ENCODE measurements at places on chromosomes 7 and 10.

DNA sequence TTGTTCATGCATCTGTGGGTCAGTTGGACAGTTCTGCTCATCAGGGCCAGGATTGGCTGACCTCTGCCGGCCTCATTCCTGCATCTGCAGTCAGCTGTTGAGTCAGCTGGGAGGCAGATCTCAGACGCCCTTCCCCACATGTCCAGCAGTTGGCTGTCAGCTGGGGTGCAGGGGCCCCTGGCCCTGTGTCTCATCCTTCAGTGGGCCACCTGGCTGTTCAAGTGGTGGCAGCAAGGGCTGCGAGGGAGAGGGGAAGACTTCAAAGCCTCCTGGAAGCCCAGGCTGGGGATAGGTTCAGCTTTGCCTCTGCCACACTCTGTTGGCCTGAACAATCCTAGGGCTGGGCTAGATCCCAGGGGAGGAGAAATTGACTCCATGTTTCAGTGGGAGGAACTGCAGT is 33.2 kb downstream of the TACR2 start:
- DNase-seq, result no peak

DNA sequence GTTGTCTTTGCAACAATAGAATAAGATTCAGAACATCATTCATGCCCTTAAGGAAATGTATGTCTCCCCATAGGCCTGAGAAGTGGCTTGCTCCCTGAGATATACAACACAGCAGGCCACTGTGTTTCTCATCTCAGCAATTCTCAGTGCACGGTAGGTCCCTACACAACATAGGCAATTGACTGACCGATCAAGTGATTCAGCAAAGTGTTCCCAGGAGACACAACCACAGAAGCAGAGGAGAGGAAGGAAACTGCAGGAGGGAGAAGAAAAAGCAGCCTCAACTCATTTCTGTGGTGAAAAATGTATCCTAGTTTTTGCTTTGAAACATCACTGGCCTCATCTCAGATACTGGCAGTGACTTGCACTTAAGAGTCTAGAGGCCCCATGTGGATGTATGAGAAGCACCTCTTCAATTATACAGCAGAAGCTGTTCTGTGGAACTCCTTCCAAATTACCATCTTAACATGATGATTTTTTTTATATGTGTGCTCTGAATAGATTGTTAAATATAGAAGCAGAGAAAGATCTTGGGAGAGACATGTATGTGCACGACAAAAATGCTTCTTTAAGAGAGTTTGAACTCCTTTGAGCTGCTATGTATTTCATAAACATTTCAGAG is 306.8 kb downstream of the XPNPEP1 start:
- DNase-seq, result no peak

DNA sequence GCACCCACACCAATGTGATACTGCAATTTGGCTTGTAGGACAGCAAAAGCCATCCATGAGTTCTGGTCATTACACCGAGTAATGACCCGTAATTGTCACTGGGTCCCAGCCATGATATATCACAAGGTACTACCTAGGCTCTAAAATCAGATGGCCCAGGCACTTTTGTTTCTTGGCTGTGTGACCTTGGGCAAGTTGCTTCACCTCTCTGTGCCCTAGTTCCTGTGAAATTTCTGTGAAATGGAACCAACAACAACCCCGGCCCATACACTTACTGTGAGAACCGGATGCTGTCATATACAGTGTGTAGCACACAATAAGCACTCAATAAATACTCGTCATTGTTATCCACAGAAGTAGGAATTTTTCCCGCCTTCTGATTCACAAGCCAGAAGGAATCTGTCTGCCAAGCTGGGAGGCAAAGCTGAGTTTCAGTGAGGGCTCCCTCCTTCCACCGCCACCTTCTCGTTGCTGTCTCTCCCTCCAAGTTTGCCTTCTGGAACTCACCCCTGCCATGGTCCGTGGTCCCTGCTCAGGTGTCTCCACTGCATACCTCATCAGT is 6.4 kb upstream of the CYTH3 start:
- DNase-seq, result no peak

- DNase-seq, result peak; percentile 70
These were observed 760 bp downstream of the CBX3 start for GRCh38 chr7:26202019-26202990.

DNA sequence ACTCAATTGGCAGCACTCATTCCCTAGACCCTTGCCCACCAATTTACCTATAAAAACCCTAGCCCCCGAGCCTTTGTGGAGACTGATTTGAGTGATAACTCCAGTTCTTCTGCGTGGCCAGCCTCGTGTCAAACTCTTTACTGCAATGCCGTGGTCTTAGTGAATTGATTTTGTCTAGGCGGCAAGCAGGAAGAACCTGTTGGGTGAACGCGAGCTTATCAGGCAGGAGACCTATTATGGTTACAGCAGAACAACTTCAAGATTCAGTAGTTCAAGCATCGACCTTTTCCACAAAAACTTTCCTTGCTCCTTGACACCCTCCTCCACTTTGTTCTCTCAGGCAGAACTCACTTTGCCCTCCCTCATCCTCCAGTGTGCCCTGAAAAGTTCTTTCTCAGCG is 12.2 kb downstream of the SSMEM1 start:
- DNase-seq, result no peak

GRCh38 chr7:31648288-31648687 is 38.7 kb upstream of the PPP1R17 start:
- no peak for DNase-seq

DNA sequence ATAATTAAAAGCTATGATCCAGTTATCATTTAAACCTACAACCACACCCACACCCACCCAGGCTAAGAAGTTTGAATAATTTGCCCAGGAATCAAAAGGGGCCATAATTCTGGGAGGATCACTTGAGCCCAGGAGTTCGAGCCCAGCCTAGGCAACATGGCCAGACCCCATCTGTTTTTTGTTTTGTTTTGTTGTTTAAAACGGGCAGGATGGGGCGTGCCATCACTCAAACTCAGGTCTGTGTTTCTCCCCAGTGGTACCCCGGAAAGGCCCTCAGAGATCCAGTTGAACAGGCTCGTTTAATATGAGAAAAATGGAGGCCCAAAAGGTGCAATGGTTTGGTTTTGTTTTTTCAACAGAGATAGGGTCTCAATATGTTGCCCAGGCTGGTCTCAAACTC is 23.3 kb downstream of the HSPB1 start:
- DNase-seq, result no peak

Measured in CD8-positive, alpha-beta T cell (primary cell).